ENCODE measurements at places on chromosomes 1 and 21. TPM values are rescaled to one million over a fixed set of nuclear protein-coding genes. Genes with fewer than 3 reads are reported as not detected.

Gene SLC6A9
- total RNA-seq: 2.0 TPM

DNA sequence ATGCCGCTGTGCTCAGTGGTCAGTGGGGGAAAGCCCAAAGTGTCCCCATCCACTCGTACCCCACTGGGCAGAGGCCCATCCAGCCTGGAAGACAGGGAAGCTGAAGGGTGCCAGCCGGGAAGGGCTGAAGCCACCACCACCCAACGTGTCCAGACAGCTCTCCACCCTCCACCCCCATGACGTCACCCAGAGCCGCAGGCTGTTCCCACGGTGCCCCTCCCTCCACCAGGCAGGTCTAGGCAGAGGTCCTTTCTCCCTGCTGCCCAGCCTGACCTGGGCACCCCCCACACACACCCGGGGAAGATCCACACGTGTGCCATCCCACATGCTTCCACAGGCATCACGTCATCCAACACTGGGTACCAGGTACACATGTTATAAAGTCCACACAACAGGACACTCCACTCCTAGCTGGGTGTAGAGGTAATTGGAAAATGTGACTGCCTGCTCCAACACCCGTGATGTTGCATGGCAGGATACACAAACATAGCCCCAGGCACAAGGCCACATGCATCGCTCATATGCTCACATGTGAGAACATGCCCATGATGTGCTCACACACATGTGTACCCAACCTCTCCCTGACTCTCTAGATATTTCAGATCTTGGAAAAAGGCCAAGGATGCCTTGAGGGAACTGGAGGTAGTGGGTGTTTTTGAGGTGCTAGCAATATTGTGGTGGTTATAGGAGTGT is 5.1 kb upstream of the ARHGAP30 start:
- no peaks in the 10 kb centered on the region for H3K27me3 ChIP-seq
- H3K36me3 ChIP-seq: no peaks in the 10 kb centered on the region
- no peaks in the 10 kb centered on the region for H3K4me1 ChIP-seq
- no peak overlapping the region for H3K4me3 ChIP-seq
- no peak overlapping the region for H3K27ac ChIP-seq

DNA sequence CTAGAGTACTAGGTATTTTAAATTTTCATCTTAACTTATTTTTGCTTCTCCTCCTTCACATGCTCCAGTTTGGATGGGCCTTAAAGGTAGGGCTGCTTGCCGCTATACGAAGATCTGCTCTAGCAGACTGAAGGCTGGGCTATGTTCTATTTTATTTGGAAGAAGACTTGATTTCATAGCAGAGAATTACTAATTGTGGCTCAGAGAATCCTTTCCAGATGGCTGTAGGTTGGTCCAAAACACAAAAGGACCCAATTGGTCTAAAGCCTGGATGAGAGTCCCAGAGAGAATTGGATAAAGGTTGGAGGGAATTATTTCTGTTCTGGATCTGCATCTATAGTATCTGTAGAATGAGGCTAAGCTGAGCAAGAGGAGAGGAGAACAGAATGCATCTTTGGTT is 719.4 kb upstream of the PTBP2 start:
- H3K36me3 ChIP-seq: no peaks in the 10 kb centered on the region
- H3K27ac ChIP-seq: no peak overlapping the region
- no peak overlapping the region for H3K4me3 ChIP-seq
- no peaks in the 10 kb centered on the region for H3K4me1 ChIP-seq
- no peak for DNase-seq
- H3K27me3 ChIP-seq: no peaks in the 10 kb centered on the region

Gene LPAR3
- total RNA-seq: 0.18 TPM

DNA sequence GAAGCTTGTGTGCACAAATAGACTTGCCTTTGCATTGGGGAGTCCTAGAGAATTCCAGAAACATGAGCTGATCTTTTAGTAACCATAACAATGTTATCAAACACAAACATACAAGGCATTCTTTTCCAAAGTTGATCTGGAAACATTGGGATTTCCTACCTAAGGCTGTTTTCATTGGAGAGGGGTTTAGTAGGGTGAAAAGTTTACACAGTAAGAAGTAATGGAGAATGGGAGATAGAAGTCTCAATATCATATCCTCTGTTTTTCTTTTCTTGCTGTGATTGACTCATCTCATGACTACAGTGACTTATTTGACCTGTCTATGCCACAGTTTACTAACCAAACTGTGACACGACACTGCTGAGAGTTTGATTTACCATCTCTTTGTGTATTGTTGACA is 65.6 kb upstream of the PLA2G4A start:
- no peak overlapping the region for H3K27ac ChIP-seq
- no peaks in the 10 kb centered on the region for H3K36me3 ChIP-seq
- peak; percentile 83 for DNase-seq
- H3K27me3 ChIP-seq: peaks cover 11% of the 10 kb centered on the region
- no peaks in the 10 kb centered on the region for H3K4me1 ChIP-seq

Gene AZIN2
- 2.2 TPM for total RNA-seq

DNA sequence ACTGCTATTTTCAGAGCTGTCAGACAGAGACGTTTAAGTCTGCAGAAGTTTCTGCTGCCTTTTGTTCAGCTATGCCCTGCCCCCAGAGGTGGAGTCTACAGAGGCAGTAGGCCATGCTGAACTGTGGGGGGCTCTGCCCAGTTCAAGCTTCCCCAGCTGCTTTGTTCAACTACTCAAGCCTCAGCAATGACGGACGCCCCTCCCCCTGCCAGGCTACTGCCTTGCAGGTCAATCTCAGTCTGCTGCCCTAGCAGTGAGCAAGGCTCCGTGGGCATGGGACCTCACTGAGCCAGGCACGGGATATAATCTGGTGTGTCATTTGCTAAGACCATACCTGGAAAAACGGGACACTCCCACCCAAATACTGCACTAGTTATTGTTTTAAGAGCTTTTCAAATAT is 219.7 kb downstream of the BRINP3 start:
- no peak overlapping the region for H3K4me3 ChIP-seq
- H3K27me3 ChIP-seq: no peaks in the 10 kb centered on the region
- H3K4me1 ChIP-seq: no peaks in the 10 kb centered on the region

DNA sequence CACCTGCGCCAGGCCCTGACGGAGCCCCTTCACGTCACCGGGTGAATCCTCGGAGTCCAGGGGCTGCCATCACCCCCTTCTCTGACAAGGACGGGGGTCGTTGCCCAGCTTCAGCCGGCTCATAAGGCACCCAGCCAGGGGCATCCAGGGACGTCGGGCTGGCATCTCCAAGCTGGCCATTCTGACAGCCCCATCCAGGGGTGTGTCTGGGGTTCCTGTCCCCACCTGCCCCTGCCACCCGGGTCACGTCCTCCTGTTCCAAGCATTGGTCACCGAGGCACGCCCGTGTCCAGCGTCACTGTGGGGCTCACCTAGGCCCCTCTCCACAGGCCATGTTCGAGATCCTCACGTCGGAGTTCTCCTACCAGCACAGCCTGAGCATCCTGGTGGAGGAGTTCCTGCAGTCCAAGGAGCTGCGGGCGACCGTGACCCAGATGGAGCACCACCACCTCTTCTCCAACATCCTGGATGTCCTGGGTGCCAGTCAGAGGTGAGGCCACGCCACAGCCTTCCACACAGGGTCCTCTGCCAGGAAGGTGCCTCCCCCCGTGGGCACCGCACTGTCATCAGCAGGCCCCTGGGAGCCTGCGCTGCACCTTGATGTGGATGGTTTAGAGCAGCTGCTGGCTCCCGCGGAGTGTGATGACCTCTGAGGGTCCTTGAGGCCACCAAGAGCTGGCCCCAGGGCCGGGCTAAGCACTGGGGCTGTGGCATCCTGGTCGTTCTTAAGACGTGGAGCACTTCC is 14.8 kb downstream of the ARHGEF16 start:
- H3K4me1 ChIP-seq: peaks cover 11% of the 10 kb centered on the region
- DNase-seq: no peak
- peaks cover 3% of the 10 kb centered on the region for H3K27me3 ChIP-seq

Gene TPTE
- total RNA-seq: not detected

Gene OLFML3
- total RNA-seq: 40.9 TPM

Gene MARK1
- not detected for total RNA-seq

Gene PTPN22
- total RNA-seq: 0.28 TPM

DNA sequence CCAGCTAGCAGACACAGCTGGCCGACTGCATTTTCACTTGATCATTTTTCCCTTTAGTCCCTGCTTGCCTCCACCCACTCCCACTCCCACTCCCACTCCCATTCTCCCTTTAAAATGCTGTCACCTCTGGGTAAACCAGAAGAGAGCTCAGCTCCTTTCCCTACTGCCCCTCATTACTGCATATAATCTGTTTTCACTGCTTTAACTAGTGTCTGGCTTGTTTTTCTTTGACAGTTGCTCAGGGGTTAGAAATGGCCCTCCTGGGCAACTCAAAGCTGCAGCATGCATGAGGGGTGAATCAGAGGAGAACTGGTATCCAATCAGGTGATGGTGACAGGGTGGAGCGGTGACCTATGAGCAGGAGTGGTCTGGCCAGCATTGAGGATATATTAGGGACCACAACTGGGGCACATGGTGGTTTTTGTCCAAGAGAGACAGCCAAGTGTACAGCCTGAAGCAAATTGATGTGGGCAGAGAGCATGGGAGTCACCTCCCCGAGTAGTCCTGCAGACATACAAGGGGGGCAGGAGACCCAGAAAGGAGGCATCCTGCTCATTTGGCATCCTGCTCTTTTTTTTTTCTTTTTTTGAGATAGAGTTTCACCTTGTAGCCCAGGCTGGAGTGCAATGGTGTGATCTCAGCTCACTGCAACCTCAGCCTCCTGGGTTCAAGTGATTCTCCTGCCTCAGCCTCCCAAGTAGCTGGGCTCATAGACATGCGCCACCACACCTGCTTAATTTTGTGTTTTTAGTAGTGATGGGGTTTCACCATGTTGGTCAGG is 42.6 kb upstream of the SRSF10 start:
- H3K27me3 ChIP-seq: no peaks in the 10 kb centered on the region
- H3K4me3 ChIP-seq: no peak overlapping the region
- H3K4me1 ChIP-seq: peaks cover 26% of the 10 kb centered on the region

- peaks cover 4% of the 10 kb centered on the region for H3K4me1 ChIP-seq
- no peaks in the 10 kb centered on the region for H3K36me3 ChIP-seq
- no peak overlapping the region for H3K4me3 ChIP-seq
- H3K27me3 ChIP-seq: no peaks in the 10 kb centered on the region
- DNase-seq: peak; percentile 83
These were observed 306.4 kb downstream of the DUSP10 start for GRCh38 chr1:221435504-221435904.

Gene MASP2
- total RNA-seq: not detected

GRCh38 chr1:55211863-55212262 is 3.3 kb downstream of the USP24 start:
- H3K27me3 ChIP-seq: no peaks in the 10 kb centered on the region
- H3K4me1 ChIP-seq: peaks cover 10% of the 10 kb centered on the region
- no peak overlapping the region for H3K4me3 ChIP-seq
- no peak for DNase-seq

Gene SEMA6C
- total RNA-seq: 0.56 TPM

DNA sequence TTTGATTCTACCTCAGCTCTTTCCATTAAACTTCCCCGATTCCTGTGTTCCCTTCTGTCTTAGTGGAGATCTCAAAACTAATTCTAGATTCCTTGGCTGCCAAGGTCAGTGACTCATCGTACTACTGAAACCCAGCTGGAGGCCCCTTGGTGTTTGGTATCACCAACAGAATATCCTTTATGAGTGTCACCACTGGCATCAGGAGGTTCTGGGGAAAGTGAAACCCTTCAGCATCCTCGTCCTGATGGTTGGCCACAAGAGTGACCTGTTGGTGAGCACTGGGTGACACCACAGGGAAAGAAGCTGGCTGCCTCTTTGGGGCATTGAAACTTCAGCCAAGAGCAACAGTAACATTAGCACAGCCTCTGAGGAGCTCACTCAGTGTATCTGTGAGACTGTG is 9.6 kb downstream of the RAB42 start:
- H3K4me3 ChIP-seq: no peak overlapping the region
- DNase-seq: peak; percentile 97
- peaks cover 16% of the 10 kb centered on the region for H3K36me3 ChIP-seq
- H3K27ac ChIP-seq: peak overlapping the region; percentile 32
- no peaks in the 10 kb centered on the region for H3K27me3 ChIP-seq

Gene FOXD2
- total RNA-seq: under 0.01 TPM

Gene CA6
- total RNA-seq: not detected

DNA sequence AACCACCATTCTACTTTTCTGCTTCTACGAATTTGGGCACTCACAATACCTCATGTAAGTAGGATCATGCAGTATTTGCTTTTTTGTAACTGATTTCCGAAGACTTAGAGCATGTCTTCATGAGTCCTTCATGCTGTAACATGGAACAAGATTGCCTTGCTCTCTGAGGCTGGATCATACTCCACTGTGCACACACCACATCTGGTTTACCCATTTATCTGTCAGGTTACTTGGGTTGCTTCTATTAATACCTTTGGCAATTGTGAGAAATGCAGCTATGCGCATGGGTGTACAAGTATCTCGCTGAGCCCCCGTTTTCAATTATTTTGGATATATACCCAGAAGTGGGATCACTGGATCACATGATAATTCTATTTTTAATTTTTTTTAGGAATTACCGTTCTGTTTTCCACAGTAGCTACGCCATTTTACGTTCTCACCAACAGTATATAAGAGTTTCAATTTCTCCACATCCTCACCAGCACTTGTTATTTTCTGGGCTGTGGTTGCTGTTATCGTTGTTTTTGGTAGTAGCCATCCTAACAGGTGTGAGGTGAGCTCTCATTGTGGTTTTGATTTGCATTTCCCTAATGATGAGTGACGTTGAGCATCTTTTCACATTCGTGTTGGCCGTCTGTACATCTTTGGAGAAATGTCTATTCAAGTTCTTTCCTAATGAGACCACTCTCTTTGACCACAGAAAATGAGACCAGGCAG is 10.7 kb upstream of the SLC2A5 start:
- no peaks in the 10 kb centered on the region for H3K36me3 ChIP-seq
- peaks cover 8% of the 10 kb centered on the region for H3K27me3 ChIP-seq
- peaks cover 9% of the 10 kb centered on the region for H3K4me1 ChIP-seq
- H3K4me3 ChIP-seq: no peak overlapping the region

Gene GIPC2
- 0.28 TPM for total RNA-seq

- no peaks in the 10 kb centered on the region for H3K36me3 ChIP-seq
- no peak overlapping the region for H3K4me3 ChIP-seq
- H3K27ac ChIP-seq: peak overlapping the region; percentile 87
- peak; percentile 91 for DNase-seq
- H3K27me3 ChIP-seq: no peaks in the 10 kb centered on the region
These were observed 278.0 kb downstream of the MRPL39 start for GRCh38 chr21:25329227-25329825.

GRCh38 chr21:45828580-45829570 is 152.7 kb upstream of the COL6A1 start:
- H3K27ac ChIP-seq: no peak overlapping the region
- H3K4me3 ChIP-seq: no peak overlapping the region

Gene RUNX1
- 56.5 TPM for total RNA-seq

Gene RNF115
- total RNA-seq: 22.5 TPM

Gene AUNIP
- 5.0 TPM for total RNA-seq

Gene AHCTF1
- total RNA-seq: 29.0 TPM

DNA sequence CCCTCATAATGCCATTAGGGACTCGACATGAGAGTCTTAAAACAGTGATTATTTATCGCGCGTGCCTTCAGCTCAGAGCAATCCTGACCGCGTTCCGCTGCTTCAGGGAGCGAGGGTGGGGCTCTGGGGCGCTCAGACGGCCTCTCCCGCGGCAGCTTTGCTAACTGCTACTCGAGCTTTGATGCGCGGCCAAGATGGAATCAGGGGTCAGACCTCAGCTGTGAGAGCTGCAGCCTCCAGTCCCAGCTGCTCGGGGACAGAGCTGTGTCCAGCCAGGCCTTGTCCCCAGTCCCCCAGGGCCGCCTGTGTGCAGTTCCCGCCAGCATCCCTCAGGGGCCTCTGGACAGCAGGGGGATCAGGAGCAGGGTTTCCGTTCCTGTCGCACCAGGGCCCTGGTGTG is 104.6 kb upstream of the TTC34 start:
- no peak for DNase-seq
- H3K36me3 ChIP-seq: no peaks in the 10 kb centered on the region
- no peak overlapping the region for H3K27ac ChIP-seq

GRCh38 chr1:195278644-195279043 is 1329.6 kb downstream of the KCNT2 start:
- no peak for DNase-seq
- no peak overlapping the region for H3K27ac ChIP-seq
- H3K4me3 ChIP-seq: no peak overlapping the region
- no peaks in the 10 kb centered on the region for H3K4me1 ChIP-seq
- H3K27me3 ChIP-seq: no peaks in the 10 kb centered on the region
- no peaks in the 10 kb centered on the region for H3K36me3 ChIP-seq

Measured in IMR-90 (cell line).